ENCODE measurements at places on chromosomes 3 and 15.

GRCh38 chr3:125000661-125001060 is 55.1 kb downstream of the HEG1 start:
- no peak for DNase-seq

GRCh38 chr3:61530355-61530754 is 31.0 kb upstream of the PTPRG start:
- no peak for DNase-seq

DNA sequence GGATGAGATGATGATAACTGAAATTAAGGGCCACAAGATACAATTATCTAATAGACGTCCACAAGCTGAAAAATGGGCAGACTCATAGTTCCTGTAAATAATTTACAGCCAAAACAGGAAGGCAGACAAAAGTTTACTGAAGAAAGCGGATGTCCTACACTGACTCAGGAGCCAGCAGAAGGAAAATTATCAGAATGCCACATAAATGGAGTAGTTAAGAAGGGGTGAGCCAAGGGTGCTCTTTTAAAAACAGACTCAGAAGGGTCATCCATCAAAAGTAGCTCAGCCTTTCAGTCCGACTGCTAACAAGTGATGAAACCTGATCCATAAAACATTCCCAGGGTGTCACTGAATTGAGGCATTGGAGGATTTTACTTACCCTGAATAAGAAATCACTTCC is 39.8 kb downstream of the TUSC7 start:
- no peak for DNase-seq

GRCh38 chr15:65789759-65790425 is 2.2 kb downstream of the DENND4A start:
- no peak for DNase-seq

DNA sequence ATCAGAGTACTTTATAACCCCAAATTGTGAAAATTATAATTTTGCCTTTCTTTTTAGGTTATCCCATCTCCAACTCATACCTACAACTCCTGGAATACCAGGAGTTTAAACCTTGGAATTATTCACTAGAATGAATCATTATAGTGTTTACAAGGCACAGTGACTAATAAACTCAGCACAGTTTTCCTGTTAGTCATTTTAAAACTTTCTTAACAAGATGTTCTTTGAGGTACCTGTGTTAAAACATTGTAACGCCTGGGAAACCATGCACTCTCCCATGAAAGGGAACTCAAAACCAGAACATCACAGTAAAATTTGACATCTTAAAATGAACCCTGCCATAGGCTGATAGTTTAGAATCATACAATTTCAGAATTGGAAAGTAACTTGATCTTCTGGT is 132.4 kb upstream of the OSTN start:
- no peak for DNase-seq

DNA sequence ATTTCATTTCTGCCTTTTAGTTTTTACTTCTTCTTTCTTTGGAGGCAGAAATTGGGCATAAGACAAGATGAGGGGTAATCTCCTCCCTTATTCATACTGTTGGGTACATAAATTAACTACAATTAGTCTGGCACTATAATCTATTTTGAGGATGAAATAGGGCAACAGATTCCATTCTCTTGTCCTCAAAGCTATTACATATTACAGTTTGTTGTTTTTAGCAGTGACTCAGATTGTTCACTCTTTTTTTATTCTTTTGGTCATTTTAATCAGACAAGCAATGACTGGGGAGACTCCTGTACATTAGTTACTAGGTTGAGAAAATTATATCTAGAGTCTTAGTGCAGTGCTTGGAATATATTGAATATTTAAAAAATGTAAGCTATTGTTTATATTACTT is 556.0 kb downstream of the OTOL1 start:
- DNase-seq, result peak; percentile 0

GRCh38 chr3:12428126-12428525 is 56.2 kb upstream of the TSEN2 start:
- no peak for DNase-seq

DNA sequence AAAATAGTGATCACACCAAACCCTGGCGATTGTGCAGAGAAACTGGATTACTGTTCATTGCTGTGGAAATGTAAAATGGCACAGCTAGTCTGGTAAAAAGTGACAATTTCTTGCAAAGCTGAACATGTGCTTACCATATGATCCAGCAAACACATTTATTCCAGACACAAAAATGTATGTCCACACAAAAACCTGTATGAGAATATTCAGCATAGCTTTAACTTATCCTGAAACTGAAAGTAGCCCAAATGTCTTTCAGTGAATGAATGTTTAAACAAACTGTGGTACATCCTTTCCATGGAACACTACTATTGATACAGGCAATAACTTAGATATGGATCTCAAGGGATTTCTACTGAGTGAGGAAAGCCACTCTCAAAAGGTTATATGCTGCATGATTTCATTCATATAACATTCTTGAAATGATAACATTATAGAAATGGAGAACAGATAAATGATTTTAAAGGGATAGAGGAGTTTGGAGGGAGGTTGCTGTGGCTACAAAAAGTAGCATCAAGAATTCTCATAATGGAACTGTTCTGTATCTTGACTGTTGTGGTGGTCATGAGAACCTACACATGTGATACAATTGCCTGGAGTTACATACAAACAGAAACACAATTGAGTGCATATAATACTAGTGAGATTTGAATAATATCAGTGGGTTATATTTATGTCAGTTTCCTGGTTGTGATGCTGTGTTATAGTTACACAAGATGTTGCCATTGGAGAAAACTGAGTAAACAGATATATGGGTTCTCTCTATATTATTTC is 70.7 kb upstream of the DPH6 start:
- no peak for DNase-seq

Measured in osteoblast (primary cell).